ENCODE measurements at places on chromosomes 11 and 22.

DNA sequence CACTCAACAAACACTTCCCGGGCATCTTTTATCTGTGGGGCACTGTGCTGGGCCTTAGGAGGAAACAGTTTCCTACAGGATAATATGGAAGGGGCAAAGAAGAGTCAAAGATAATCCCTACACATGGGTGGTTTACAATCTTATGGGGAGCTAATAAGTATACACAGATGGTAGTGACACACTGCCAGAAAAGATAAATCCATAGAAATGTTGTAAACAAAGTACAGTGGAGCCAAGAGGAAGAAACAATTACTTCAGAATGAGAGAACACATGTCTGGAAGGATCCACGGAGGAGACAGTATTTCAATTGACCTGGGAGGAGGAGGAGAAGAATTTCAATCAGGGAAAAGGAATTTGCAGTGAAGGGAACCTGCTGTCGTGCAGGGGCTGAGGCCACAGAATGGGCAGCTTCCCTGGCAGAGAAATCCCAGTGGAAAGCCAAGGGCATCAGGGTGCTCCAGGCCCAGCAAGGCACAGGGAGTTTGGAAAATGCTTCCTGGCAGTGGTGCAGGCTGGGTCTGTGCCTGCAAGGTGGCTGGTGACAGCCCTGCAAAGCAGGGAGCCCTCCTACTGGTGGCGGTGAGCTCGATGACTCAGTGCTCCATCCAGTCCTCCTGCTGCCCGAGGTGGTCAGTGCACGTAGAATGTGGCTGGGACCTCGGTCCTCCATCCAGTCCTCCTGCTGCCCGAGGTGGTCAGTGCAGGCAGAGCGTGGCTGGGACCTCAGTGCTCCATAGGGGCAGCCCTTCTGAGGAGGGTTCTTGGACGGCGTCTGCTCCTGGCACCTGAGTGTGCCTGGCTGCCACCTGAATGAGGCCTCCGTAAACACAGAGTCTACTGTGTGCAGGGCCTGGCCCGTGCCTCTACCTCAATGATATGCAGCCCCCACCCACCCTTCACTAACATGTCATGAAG is 444.3 kb upstream of the B3GAT1 start:
- DNase-seq, result no peak

DNA sequence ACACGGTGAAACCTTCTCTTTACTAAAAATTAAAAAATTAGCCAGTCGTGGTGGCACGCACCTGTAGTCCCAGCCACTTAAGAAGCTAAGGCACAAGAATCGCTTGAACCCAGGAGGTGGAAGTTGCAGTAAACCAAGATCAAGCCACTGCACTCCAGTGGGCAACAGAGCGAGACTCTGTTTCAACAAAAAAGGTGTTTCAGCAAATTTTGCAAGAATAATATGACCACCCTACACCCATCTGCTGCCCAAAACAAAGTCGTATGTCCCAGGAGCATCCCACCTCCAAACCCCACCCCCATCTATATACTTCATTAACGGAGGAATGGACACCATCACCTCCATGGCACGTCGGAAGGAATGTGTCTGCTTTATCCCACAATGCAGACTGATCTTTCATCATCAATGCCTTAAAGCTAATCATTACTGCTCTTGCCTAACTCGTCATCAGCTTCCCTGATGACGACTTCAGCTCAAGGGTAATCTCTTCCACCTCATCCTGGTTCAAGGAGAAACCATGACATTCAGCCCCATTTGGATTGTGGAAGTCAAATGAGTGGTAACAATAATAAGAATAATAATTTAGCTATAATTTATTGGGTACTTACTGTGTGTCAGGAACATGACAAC is 34.1 kb downstream of the SCGB1A1 start:
- DNase-seq, result no peak

- DNase-seq, result no peak
Observed at GRCh38 chr22:19689408-19689807, 24.9 kb upstream of the SEPTIN5 start.

DNA sequence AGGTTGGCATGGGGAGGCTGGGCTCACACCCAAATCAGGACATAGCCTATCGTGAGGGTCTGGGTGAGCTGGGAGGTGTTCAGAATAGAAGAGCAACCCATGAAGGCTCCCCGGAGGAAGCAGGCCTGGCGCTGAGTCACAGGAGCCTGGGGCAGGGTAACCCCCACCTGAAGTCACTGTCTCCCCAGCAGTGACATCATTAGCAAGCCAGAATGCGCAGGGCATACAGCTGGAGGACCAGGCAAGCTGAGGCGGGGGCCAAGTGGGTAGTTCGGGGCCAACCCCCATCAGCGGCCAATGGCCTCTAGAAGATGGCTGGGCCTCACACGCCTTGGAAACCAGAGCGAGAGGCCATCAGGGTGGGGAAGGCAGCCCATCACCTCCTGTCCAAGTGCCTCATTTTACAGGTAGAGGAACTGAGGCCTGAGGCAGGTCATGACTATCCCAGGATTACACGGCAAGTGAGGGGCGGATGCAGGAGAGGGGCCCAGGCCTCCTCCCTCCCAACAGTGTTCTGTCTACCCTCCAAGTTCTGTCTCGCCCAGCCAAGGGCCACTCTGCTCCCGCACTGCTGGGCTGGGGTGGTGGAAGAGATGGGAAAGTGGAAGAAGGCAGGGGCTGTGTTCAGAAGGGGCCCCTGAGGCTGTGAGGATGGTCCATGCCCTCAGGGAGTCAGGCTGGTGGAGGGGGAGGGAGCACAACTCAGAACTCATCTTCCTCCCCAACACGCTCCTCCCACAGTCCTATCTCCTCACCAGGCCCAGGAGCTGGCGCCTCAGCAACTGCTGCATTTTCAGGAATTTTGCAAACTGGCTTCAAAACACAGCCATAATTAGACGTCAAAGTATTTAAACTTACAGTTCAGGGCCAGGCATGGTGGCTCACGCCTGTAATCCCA is 24.6 kb downstream of the RPL3 start:
- DNase-seq, result no peak

DNA sequence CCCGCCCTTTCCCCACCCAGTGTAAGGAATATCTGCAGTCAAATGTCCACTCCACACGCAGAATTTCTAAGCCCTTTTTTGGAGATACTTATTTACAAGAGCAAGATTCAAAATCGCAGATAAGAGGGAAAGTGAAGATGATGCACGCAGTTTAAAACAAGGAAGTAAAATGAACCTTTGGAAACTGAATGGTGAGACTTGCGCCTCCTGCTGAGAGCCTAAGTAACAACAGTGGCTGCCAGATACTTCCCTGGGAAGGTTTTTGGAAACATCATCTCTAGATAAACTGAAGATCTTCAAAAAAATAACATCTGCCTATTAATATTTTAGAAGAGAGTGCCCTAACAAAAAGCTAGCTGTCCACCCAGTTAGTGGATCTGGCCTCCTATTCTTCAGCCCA is 963.1 kb upstream of the FAT3 start:
- DNase-seq, result no peak

DNA sequence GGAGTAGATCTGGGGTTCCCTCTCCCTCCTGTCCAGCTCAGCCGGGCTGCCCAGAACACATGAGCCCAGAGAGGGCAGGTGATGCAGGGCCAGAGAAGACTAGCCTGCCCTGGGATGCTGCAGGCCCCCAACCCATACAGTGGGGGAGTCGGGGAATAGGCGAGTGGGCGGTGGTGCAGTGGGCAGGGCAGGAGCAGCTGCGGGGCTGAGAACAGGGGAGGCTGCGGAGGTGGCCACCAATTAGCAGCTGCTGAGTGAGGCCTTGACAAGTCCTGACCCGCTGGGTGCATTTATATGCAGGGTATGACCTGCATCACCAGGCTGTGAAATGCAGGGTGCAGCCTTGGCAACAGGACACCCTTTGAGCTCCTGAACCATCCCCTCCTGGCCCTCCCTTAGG is 43.1 kb downstream of the NFAM1 start:
- DNase-seq, result no peak

DNA sequence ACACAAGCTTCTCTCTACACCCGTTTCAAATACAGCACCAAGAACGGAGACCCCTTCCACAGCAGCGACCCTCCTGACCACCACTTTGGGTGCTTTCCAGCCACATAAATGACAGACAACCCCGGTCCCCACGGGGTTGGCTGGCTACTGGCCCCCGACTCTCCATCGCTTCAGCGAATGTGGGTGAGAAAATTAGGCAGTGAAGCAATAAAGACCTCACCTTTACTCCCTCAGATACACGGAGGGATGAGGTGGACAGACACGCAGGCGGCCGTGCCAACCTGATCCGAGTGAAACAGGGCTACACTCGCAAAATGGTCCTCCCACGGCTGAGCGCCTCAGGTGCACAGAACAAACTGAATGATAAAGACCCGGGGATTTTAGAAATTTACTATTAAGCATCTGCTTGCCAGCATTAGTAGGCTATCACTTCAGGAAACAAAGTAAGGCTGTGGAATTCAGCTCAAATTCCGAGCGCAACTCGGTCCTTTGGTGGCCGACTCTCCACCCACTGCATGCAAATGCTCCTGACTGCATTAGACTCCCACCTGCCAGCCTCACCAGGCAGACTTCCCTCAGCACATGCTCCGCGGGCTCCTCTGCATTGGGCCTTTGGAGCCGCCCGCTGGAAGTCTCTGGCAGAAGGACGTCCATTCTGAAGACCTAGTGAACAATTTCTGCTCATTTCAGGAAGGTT is 12.8 kb upstream of the EFCAB6 start:
- no peak for DNase-seq

GRCh38 chr11:21520244-21520643 is 672.6 kb upstream of the ANO5 start:
- DNase-seq, result no peak

GRCh38 chr11:21321072-21321471 is 651.7 kb downstream of the NELL1 start:
- no peak for DNase-seq

GRCh38 chr22:20777420-20778177 is 3.7 kb downstream of the SERPIND1 start:
- no peak for DNase-seq

GRCh38 chr11:117230286-117230961 is 1.4 kb downstream of the PCSK7 start:
- no peak for DNase-seq

- DNase-seq, result no peak
Observed at GRCh38 chr22:37998543-37998942, 14.2 kb upstream of the SOX10 start.

- no peak for DNase-seq
Observed at GRCh38 chr11:27330633-27331270, 32.3 kb downstream of the CCDC34 start.

DNA sequence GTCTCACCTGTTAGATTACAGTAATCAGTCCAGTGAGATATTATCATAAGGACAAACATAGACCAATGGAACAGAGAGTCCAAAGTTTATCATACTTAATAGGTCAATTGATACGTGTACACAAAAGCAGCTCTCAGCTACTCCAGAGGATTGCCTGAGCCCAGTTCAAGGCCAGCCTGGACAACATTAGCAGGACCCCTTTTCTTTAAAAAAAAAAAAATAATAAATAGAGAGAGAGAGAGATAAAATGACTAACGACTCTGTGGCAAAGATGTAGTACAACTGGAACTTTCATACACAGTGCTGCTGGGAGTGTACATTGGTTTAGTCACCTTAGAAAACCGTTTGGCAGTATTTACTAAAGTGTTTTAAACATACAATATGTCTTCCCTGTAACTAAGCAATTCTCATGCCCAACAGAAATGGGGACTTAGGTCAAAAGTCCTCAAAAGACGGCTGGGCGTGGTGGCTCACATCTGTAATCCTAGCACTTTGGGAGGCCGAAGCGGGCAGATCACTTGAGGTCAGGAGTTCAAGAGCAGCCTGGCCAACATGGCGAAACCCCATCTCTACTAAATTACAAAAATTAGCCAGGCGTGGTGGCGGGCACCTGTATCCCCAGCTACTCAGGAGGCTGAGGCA is 10.6 kb downstream of the SNX32 start:
- DNase-seq, result no peak

GRCh38 chr11:123434911-123435310 is 4.8 kb downstream of the GRAMD1B start:
- DNase-seq, result no peak

GRCh38 chr11:1727096-1727690 is 23.2 kb downstream of the IFITM10 start:
- no peak for DNase-seq

GRCh38 chr11:92329646-92330045 is 105.0 kb downstream of the FAT3 start:
- DNase-seq, result no peak

DNA sequence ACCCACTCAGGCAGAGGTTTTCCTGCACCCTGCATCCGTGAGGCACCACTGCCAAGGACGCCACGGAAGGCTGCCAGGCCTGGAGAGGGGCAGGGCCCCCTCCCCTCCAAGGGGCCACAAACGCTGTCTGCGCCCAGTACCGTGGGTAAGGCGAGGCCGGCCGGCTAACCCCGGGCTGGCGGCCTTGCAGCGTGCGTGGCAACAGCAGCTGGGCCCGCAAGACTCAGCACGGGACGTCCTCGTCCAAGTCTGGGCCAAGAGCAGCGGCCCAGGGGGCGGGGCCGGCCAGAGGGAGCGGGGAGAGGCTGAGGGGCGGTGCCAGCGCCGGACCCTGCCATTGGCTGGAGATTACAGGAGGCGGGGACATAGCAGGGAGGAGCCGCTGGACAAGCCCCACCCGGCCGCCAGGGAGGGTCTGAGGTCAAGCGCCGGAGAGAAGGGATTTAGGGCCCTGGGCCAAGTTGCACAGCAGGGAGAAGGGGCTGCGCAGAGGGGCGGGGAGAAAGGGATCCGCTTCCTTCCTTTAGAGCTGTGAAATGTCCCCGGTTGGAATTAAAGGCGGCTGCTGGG is 16.0 kb downstream of the SLC43A1 start:
- DNase-seq, result no peak

GRCh38 chr11:45385844-45386243 is 99.7 kb upstream of the SYT13 start:
- DNase-seq, result no peak

- DNase-seq, result no peak
Observed at GRCh38 chr11:63504933-63505586, 824 bp upstream of the LGALS12 start.

GRCh38 chr11:105740164-105740903 is 130.5 kb downstream of the GRIA4 start:
- DNase-seq, result no peak

- no peak for DNase-seq
Observed at GRCh38 chr11:57480409-57481137, 20.2 kb downstream of the RTN4RL2 start.

DNA sequence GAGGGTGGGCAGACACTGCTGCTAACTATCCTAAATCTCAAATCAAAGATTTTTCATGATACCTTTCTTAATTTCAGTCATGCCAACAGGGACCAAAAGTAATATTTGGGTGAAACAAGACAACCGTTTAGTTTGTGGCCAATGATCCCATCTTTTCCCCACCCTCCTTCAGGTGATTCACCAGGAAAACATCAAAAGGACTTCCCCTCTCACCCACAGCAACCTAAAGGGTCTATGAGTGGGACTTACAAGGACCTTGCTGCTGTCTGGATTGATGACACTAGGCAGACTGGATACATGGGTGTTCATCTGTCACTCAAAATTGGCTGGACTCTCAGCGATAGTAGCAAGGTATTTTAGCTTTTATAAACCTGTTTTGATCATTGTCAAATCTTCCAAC is 62.0 kb upstream of the ZC3H12C start:
- no peak for DNase-seq

DNA sequence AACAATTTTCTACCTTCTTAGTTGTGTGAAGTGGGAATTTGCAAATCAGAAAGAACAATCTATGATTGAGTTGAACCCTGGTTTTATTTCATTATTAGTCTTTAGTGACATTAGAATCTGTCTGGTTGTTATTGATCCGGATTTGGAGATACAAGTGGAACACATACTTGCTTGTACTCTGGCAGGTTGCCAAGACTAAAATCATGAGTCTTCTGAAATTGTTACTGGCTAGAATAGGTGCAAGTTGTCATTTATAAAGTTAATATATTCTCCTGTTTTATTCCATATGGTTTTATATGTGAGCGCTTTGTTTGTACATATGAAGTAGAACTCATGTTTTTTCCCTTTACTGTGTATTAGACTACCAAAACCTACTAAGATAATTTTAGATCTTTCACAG is 23.0 kb downstream of the CCDC15 start:
- no peak for DNase-seq
